ENCODE measurements at places on chromosomes 6 and 20.

DNA sequence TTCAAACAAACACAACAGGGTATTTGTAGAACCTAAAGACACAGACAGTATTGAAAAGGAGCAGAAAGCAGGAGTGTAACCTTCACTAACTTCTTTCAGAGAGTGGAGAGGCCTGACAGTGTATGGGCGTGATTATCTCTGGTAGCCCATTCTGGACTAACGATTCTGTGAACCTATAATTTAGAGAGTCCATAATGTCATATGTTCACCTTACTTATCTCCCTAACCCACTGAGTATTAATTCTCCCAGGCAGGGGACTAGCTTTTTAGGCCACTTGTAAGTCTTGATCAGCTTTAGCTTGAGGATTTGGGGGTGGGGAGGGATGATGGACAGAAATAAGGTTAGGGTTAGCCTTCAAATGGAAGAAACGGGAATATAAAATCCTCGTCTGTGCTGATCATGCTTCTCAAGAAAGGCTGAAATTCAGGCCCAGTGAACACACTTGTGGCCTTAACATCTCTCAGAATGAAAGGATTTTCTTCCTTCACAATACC lies 2.8 kb upstream of the PARD6B start:
- no peak for DNase-seq

GRCh38 chr6:41826343-41827022 lies 39.0 kb downstream of the TOMM6 start:
- no peak for DNase-seq

GRCh38 chr20:23296841-23297701 lies 53.5 kb upstream of the NXT1 start:
- no peak for DNase-seq

GRCh38 chr6:5785249-5785648 lies 221.5 kb downstream of the NRN1 start:
- no peak for DNase-seq

GRCh38 chr6:54717849-54718455 lies 128.6 kb upstream of the FAM83B start:
- peak; percentile 85 for DNase-seq

- peak; percentile 81 for DNase-seq
Measured at GRCh38 chr6:72950114-72950860, 275.0 kb downstream of the KHDC1L start.

- DNase-seq: no peak
Measured at GRCh38 chr6:74764486-74764885, 441.4 kb downstream of the COL12A1 start.

- DNase-seq: no peak
Measured at GRCh38 chr6:7821426-7821825, 89.2 kb downstream of the TXNDC5 start.

- DNase-seq: peak; percentile 50
Measured at GRCh38 chr6:13012977-13013680, 296.6 kb downstream of the PHACTR1 start.

- no peak for DNase-seq
Measured at GRCh38 chr6:52594221-52594620, 17.4 kb upstream of the TRAM2 start.

GRCh38 chr6:96656567-96656966 lies 93.6 kb downstream of the FHL5 start:
- DNase-seq: no peak

DNA sequence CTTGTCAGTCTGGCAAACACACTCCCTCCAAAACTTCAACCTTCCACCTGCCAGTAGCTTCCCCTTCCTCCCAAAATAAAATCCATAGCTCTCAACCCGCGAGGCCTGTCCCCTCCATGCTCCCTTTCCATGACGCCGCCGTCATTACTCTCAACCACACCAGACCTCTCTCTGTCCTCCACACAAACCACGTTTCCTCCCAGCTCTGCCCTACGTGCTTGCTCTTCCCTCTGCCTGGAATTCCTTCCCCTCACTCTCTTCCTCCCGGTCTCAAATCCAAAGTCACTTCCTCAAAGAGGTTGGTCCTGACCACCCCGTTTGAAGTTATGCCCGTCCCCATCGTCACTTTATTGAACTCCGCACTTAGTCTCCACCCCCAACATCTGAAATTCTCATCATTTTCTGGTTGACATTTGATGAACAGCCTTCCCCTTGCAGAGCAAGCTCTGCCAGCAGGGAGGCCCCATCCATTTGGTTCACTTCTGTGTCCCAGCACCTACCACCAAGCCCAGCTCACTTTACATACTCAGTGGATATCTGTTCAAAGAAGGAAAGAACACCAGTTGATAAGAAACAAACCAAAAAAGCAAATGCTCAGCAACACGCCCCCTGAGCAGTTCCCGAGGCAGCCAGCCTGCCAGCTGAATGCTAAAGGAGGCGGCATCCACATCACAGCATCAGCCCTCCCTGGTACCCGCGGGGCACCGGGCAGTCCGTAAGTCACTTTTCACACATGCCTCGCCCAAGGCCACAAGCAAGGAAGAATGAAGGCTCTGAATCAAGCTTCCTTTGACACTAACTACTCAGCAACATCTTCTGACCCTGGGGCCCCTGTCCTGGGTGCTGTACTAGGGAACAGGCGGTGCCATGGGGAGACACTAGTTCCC lies 125.0 kb downstream of the NFATC2 start:
- DNase-seq: no peak

DNA sequence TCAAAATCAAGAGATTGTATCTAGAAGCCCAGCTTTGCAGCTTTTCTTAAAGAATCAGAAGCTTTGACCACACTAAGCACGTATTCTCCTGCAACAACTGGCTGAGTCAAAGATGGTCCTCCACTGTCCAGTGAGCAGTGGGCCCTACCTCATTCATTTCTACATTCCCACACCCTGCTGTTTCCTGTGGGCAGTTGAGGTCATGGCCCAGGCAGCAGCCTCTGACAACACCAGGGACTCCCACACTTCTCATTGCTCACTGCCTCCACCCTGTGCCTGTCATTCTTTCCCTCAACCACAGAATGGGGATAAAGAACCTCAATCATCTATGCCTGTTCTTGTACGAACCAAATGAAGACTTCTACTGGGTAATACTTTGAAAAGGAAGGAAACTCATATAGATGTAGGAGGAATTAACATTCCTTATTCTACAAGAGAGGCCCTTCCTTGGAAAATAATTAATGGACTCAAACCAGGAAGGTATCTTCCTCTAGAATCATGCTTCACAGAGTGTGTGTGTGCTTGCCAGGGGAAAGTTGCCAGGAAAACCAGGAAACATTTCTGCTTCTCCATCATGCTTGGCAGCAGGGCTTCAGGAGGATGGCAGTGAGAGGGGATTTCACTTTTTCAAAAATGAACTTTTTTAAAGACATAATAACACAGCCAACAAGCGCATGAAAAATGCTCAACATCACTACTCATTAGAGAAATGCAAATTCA lies 191.7 kb upstream of the RIN2 start:
- no peak for DNase-seq

GRCh38 chr20:25222461-25223178 lies 25.3 kb upstream of the PYGB start:
- DNase-seq: no peak

GRCh38 chr6:73134588-73134987 lies 90.7 kb downstream of the KHDC1L start:
- DNase-seq: peak; percentile 54

GRCh38 chr6:68343901-68344300 lies 291.2 kb upstream of the ADGRB3 start:
- peak; percentile 94 for DNase-seq

GRCh38 chr6:45699663-45700062 lies 316.0 kb downstream of the CLIC5 start:
- DNase-seq: no peak

GRCh38 chr6:54262971-54263370 lies 45.3 kb upstream of the TINAG start:
- no peak for DNase-seq

- DNase-seq: no peak
Measured at GRCh38 chr6:51968265-51968664, 119.1 kb downstream of the PKHD1 start.

DNA sequence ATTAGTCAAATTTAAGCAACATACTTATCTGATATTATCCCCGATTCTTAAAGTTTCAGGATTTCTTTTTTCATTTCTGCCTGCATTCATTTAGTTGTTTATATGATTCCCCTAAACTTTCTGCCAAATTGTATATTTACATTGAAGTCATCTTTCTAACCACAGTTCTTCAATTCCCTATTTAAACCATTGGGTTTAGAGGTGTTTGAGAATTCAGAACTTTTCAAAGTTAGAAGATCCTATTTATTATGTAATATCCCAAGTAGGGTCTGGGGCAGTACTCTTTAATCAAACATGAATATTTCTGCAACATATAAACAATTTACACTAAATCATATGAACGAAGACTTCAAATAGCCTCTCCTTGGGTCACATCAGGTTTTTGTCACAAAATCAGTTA lies 52.9 kb downstream of the KLHL31 start:
- no peak for DNase-seq

DNA sequence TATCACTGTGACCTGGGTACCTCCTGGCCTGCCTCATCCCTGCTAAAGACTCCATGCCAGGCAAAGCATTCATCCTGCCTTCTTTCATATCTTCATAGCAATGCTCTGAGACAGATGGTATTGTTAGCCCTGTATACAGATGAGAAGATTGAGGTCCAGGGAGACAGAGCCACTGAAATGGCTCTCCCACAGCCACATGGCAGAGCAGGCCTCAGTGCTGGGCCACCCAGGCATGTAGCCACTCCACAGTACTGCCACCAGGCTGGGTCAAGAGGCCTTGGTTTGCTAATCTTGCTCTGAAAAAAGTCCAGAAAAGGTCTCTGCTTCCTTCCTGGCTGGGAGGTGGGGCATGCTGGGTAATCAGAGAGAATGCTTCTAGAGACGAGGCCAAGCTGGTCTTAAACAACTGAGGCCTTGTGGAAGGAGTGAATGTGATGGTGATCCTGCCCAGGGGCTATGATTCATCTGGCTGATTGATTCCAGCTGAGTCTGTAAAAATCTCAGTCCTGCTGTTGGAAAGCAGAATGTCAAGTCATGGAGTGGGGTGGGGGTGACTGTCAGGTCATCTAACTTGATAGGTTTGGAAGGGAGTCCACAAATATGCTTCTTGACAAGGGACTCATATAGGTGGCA lies 29.8 kb downstream of the HM13 start:
- DNase-seq: no peak

GRCh38 chr6:127120787-127121636 lies 2.5 kb downstream of the RSPO3 start:
- peak; percentile 85 for DNase-seq

Data from DMS53 (cell line).